ENCODE measurements at places on chromosomes 12 and 14.

- DNase-seq: no peak
Measured at GRCh38 chr14:86673523-86673969, 1143.6 kb downstream of the FLRT2 start.

GRCh38 chr12:124678421-124678893 is 111.0 kb upstream of the NCOR2 start:
- no peak for DNase-seq

DNA sequence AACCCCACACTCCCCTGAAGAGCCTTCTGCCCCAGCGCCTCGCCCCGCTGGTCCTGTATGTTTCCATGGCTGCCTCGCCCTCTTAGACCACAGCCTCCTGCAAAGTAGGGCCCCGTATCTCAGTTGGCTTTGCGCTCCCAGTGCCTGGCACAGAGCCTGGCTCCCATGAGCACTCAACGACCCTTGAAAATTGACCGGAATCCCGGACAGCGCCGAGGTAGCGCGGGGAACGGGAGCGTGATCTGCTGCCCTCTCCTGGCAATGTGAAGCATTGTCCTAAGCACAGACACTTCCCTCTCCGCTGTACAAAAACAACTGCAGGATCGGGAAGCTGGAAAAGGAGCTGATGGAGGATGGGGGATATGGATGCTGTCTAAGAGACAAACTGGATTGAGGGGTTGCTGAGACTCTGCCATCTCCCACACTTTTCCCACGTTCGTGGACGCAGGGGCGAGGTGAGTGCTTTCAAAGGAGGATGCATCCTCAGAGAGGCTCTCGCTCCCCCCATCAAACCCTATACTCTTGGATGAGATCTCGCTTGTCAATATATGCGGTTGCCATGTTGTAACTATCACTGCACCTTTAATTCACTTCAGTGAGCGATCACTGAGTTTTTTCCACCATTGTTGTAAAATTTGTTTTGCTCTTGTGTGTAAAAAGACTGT is 10.7 kb upstream of the FKBP4 start:
- DNase-seq: peak; percentile 78

DNA sequence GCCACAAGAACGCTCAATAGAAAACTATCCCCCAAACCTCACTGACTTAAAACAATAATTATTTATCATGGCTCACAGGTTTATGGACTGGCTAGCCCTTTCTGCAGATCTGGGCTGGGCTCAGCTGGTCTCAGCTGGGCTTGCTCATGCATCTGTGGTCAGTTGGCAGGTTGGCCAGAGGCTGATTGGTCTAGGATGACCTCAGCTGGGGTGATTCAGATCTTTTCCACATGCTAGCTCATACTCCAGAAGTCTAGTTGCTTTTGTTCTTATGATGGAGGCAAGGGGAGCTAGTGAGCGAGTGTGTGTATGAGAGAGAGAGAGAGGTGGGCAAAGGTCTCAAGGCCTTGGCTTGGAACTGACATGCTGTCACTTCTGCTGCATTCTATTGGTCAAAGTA is 181.2 kb upstream of the NRXN3 start:
- DNase-seq: no peak

DNA sequence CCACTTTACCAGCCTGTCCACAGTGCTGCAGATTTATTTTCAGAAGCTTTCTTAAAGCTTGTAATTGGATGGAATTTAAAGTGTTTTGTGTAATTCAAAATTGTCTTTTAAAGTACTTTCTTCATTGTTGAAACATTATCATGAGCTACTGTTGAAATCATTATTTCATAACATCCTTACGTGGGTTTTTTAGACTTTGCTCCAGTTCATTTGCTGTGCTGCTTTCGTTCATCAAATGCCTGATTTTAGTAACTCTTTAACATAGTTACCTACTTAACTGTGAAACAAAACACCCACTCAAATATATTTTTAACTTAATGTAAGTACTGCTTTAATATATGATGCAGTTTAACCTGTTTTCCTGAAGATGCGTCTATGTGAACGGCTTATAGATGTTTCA is 47.5 kb downstream of the PIWIL1 start:
- DNase-seq: no peak

GRCh38 chr12:132807295-132808092 is 21.2 kb downstream of the GOLGA3 start:
- DNase-seq: no peak

DNA sequence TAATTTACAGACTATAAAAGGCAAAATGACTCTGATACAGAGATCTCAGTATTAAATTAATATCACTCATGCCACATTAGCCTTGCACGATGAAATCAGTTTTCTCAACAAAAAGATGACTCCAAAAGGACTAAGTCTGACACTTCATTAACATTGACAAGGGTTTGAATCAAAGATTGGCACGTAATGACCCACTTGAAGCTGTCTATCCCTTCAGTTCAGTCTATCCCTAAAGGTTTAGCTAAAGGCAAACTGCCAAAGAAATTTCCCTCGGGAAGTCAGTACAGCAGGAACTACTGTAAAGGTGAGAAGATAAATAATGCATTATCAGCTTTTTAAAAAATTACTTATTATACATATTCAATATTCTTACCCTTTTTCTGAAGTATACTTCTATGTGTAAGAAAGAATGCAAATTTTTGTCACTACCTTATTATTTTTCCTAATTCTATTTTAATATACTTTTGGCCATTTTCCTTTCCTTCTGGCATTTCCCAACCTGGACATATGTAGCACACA is 127.1 kb downstream of the NELL2 start:
- no peak for DNase-seq

DNA sequence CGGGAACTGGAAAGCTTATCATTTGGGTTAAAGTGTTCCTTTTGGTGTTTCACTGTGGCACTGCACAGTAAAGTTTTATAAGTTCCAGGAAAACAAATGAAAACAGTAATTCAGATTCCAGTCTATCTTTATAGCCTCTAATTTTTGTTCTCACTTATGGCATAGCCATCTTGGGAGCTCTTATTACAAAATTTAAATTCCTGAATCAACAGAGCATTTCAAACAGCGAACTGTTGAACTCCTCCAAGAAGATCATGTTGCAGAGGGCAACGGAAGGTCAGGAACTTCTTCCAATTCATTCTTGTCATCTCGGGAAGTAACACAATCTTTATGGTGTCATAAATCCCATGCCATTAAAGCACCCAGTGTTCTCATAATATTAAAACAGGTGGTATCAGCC is 229.1 kb downstream of the KCNC2 start:
- no peak for DNase-seq

- no peak for DNase-seq
Measured at GRCh38 chr14:95515596-95516552, 576 bp downstream of the SYNE3 start.

- no peak for DNase-seq
Measured at GRCh38 chr12:68118096-68118755, 41.3 kb downstream of the IFNG start.

- DNase-seq: no peak
Measured at GRCh38 chr12:4829161-4829792, 80.4 kb upstream of the KCNA1 start.

- peak; percentile 85 for DNase-seq
Measured at GRCh38 chr14:104687601-104688504, 1.6 kb upstream of the INF2 start.

DNA sequence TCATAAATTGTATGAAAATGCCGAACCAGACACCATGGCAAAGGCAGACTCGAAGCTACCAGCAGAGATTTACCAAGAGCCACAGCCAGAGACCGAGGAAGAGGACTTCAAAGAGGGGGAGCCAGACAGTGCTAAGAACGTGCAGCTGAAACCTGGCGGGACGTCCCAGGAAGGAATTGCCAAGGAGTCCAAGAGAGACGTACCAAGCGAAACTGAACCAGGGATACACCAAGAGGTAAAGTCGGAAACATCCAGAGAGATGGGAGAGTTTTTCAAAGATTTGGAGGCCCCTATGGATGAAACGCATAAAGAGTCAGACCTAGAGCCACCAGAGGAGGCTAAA is 294 bp downstream of the SAMD15 start:
- DNase-seq: no peak

DNA sequence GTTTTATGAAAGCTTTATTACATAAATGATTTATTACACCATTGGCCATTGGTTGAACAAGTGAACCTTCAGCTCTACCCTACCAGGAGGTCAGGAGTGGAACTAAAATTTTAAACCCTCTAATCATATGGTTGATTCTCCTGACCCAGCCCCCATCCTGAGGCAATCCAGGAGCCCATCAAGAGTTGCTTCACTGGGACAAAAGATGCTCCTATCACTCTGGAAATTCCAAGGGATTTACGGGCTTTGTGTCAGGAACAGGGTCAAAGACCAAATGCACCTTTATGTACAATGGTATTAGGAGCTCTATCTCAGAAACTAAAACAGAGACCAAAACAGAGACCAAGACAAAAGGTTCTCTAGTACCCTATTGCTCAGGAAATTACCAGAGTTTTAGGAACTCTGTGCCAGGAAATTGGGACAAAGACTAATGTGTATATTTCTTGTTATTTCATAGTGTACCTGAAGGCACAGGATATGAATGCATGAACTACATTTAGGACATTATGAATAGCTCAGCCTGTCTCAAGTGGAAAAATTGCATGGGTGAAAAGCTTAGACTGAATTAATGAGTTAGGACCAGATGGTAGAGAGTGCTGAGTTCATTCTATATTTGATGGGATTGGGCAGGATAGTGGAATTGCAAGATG is 171.7 kb upstream of the FLRT2 start:
- DNase-seq: no peak

DNA sequence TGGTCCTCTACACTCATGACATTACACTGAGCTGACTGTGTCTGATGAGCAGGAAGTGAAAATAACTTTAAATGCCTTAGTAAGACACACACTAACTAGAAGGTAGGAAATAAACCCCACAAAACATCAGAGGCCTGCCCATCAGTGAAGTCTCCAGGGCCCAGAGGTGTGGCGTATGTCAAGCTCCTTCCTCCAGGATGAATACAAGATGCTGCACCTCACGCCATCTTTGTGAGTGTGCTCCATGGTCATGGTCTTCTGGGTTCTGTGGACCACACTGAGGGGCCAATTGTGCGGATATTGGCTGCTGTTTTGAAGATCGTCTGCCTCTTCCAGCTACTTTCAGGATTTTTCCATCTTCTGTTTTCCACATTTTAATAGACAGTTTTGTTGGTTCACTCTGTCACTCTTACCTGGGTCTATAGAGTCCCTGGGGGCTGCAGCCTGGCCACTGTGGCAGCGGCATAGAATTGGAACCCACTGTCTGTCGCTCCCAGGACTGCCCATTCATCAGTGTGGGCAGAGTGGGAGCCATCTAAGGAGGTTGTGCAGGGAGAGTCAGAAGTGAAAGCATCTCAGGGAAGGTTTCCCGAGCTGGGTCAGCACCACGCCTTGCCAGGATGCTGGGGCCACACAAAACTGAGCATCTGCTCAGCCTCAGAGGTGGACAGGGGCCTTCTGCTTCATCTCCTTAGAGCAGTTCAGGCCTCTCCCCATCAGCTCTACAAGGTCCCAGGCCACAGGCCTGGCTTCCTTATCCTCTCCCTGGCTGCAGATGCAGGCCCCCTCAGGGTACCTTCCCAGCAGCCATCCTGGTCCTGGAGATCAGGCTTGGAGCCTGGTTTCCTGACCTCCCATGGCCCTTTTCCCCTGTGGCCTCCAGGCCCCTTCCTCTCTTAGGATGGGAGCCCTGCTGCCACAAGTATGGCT is 57.5 kb upstream of the C14orf180 start:
- DNase-seq: no peak

DNA sequence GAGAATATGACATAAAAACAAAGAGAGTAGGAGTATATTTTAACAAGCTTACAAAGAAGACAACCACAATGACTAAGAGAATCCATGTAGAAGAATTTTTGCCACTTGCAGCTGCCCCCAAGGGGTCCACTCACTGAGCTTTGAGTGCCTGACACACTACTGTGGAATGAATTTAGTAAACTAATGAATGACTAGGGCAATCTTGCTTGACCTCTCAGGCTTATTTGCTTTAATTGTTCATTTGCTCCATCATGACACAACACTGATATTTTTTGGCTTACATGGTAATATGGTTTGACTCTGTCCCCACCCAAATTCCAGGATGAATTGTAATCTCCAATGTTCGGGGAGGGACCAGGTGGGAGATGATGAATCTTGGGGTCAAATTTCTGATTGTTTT is 249.1 kb upstream of the FAR2 start:
- no peak for DNase-seq

DNA sequence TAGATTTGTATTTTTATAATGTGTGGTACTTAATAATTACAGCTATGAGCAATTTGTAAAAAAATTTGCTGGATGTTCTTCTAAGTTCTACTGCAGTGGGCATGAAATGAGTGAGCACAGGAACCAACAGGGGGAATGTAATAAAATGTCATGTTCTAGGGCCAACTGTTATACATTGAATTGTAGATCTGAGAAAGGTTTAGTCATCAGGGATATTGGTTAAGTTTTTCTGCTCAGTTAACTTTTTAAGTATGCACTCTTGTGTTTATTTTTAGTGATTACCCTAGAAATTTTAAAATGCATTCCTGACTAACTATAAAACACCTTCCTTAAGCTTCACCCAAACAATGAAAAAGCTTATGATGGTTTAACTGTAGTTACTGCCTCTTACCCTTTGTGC is 101.8 kb downstream of the CAND1 start:
- no peak for DNase-seq

GRCh38 chr12:92034858-92035401 is 110.7 kb downstream of the BTG1 start:
- DNase-seq: no peak

- DNase-seq: no peak
Measured at GRCh38 chr12:122202017-122202416, 1.5 kb upstream of the B3GNT4 start.

Data from ascending aorta (tissue), 2 donors.